ENCODE measurements at places on chromosomes 1 and 21.

DNA sequence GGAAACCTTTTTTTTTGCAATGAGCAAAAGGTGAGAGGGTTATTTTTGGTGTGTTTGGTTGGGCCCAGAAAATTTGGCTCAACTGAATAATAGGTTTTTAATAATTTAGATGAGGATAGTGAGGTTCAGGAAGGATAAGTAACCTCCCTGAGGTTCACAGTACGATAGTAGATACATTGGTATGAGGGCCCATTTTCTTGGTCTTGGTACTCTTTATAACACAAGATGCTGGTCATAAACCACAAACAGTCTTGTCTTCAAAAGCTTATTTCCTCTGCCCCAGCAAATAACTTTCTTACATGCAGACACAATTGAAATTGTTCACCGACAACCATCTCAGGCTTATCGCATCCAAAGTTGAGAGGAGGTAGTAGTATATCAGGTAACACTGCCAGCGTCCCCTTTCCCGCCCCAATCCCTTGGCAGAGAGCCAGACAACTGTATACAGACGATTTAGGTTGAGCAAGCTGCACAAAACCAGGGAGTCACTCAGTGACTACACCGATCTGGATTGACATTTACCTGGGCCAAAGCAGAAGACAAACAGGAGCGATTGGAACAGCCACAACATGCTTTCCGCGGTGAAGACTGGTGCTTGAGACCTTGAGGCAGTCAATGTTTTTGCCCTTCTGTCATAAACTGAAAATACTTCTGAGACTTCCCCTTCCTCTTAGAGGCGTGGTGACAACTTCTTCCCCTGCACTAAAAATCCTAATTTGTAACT, at the start of gene SLAMF6:
SLAMF6 (minus strand) TSS at position 634 of the 724 bp plus-strand sequence; CDS start at position 571, 63 bp downstream.
- DNase-seq, result no peak

DNA sequence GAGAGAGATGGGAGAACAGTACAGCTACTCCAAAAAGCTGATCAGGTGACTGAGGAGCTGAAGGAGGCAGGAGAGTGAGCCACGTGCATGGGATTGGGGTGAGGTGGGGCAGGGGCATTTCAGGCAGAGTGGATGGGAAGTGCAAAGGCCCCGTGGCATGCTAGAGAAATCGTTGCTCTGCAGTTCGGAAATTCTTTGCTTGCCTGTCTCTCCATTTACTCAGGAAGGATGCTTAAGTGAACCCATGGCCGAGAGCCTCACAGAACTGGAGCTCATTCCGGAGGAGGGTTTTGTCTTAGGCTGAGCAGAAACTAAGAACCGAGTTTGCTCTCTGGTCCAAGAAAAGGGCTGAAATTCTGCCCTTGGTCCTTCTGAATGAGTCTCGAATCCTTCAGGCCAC, 139.8 kb upstream of the TMEM51 start:
- no peak for DNase-seq

DNA sequence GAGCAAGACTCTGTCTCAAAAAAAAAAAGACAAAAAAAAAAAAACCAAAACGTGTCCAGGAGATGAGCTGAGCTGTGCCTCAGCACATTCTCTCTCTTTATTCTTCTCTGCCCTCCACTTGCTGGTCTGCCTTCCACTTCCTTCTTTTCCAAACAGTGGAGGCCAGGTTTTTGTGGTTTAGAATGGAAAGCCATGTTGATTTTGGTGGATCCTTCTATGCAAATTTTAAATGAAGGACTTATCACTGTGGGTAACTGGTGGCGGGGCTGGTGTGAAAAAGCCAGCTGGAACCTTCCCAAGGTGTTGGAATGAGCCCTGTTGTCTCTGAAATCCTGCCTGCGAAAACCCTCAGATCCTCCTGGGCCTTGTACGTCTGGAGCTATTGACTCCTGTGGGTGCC, 61.9 kb downstream of the PTPRU start:
- no peak for DNase-seq

DNA sequence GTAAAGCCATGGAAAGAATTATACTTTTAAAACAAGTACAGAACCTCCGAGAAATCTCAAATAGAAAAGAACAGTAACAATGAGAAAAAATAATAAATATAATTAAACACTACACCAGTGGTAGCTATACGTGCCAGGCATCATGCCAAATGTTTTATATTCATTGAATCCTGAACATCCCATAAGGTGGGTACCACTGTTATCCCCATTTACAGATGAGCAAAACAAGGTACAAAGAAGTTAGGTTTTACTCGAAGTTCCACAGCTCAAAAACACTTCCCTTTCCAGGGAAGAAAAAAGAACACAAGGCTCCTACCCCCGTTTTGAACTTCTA, 33.4 kb downstream of the JAK1 start:
- DNase-seq, result no peak

Data from endothelial cell of umbilical vein (primary cell).